MG63 (cell line): ENCODE measurements at places on chromosomes 2 and 18. TPM values are rescaled to one million over a fixed set of nuclear protein-coding genes. Genes with fewer than 3 reads are reported as not detected.

ABCG8 gene
- total RNA-seq = not detected in 2 replicates

GRCh38 chr2:179165356-179166000, 99.2 kb downstream of the SESTD1 start:
- no peak for DNase-seq

- no peak for DNase-seq
Observed at GRCh38 chr2:46268196-46268595, 29.0 kb upstream of the EPAS1 start.

DNA sequence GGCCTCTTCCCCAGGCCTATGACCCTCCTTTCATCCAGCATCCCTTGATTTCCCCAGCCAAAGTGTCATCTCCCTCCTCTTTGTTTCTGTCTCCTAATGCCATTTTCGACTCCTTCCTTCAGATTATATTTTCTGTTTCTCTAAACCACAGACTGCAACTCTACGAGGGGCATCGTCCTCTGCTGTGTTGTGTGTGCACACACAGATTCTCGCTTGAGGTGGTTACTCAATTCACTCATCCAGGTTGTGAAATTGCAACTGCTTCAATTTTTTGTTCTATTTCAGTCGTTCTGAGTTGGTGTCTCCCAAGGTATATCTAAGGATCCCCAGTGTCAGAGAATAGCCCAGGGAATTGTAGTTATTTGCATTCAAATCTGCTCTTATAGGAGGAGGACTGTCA, 113.5 kb upstream of the NDUFV2 start:
- no peak for DNase-seq

- peak; percentile 19 for DNase-seq
Observed at GRCh38 chr2:6372317-6372901, 493.3 kb downstream of the CMPK2 start.

DNA sequence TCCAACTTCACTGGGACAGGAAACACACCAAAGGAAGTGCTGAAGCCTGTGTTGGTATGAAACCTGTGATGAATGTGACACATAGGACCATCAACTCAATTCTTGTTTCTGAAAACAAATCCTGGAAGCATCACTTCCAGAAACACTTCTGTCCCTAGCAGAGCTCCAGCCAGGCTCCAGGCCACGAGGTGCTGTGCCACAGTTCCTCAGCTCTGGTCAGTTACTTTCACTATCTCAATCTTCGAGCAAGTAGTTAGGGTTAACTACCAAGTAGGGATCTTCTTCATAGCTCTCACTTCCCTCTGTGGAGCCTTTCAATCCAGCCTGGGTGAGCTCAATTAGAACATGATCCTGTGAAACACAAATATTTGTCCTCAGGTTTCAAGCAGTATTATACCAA, 3.6 kb upstream of the LCT start:
- DNase-seq = no peak

HMSD gene
- not detected in 2 replicates for total RNA-seq

DNA sequence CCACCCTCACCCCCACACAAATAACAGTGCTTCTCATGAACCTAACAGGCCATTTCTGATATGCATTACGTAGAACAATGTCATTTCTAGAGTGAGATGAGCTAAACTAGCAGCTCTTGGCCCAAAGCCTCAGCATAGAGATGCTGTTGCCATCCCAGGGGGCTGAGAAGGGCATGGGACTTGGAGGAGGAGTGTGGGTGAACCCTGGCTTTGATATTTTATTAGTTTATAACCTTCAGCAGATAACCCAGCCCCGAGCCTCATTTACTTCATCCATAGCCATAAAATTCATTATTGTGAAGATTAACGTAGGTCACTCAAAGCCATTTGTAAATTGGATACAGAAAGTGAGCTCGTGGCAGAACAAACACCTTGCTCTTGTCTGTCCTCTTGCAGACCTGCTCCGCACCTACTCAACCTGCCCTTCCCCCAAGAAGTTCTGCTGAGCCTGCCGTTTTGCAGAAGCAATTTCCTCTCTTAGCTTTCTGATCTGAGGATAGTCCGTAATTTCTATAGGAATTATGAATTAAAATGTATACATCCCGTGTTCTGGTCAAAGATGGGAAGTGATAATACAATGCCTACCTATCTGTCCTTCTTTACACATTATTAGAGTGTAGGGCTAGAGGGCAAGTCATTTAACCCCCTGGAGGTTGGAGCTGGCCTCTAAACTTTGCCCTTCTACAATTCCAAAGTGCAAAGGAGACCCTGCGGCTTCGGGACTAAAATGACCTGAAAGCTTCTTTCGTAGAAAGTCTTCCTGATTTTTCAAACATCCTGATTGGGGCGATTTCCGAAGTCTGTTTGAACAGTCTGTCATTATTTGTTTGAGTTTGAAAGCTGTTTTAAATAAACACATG, 187.4 kb downstream of the BCL2 start:
- DNase-seq = no peak

DNA sequence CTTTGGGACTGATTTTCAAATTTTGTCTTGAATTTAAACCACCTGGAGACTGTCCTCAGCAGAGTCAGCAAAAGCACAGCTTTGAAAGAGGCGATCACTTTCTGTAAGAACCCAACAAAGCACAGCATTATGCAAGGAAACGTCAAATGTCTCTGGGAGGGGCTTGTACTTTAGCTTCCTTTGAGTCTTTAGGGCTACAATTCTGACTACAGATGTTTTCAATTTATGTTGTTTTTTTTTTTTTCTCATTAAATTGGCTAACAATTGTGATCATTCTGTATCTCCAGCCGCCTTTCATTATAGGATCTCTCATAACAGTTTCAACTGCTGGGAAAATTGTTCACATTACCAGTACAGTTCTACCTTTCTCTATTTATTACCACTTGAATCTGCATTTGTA, 48.3 kb downstream of the COL3A1 start:
- no peak for DNase-seq

- no peak for DNase-seq
Observed at GRCh38 chr2:184336688-184337087, 261.6 kb upstream of the ZNF804A start.

DNA sequence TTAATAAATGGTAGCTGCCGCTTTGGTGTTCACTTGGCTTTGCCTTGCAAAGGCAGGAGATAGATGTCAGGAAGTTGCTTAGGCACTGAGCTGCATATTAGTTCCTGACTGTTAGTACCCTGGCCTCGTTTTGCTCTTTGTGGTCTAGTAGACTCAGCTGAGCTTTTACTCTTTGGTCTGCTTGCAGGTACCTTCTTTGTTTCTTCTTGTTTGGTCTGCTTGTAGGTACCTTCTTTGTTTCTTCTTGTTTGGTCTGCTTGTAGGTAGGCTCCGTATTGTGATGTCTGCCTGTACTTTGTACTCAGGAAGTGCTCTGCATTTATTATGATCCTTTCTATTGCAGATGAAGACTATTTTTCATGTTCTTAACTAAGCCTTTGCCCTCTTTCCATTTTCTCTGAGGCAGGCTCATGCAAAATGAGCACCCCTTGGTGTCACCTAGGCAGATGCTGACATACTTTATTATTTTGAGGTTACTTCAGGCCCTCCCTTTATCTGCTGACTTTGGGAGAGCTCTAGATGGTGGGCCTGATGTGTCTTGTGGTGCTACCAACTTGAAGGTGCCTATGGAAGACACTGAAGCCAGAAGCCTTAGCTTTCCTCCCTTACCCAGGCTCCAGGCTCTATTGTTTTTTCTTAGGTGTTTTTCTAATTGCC, 6.0 kb downstream of the RPIA start:
- DNase-seq = no peak

GRCh38 chr2:237228281-237228625, 142.6 kb downstream of the COPS8 start:
- no peak for DNase-seq

YWHAQ gene
- total RNA-seq = 598 and 683 TPM in 2 replicates

DNA sequence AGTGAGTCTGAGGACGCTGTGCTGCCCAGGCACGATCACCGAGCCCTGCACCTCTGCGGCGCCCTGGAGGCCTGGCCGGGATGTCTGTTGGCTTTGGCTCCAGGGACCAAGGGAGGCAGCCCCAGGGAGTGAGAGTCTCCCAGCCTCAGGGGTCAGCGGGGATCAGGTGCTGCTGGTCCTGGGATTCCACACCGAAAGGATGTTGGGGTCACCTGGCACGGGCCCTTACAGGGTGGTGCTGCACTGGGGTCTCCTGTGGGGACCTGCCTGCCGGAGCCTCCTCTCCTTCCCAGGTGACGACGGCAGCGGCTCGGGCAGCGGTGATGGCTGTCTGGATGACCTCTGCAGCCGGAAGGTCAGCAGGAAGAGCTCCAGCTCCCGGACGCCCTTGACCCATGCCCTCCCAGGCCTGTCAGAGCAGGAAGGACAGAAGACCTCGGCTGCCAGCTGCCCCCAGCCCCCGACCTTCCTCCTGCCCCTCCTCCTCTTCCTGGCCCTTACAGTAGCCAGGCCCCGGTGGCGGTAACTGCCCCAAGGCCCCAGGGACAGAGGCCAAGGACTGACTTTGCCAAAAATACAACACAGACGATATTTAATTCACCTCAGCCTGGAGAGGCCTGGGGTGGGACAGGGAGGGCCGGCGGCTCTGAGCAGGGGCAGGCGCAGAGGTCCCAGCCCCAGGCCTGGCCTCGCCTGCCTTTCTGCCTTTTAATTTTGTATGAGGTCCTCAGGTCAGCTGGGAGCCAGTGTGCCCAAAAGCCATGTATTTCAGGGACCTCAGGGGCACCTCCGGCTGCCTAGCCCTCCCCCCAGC, 30.5 kb downstream of the GPC1 start:
- no peak for DNase-seq

- DNase-seq = peak; percentile 3
Observed at GRCh38 chr2:195779491-195779890, 122.5 kb downstream of the SLC39A10 start.

KIF5C gene
- total RNA-seq = 0.13 and 0.96 TPM in 2 replicates

DNA sequence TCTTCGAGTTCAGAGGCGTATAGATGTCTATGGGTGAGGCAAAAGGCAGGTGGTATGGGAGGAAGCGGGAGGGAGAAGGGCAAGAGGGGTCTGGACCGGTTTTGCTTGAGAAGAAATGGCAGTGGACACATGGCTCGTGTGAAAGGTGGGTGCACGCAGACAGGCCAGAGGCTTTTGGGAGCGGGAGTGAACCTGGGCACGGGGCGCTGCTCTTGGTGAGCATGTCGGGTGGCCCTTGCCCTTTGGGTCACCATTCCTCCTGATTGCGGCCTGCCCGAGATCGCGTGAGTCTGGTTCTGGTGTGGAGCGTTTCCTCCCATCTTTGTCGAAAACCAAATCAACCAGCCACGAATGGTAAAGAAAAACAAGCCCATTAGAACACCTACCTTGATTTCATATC, 12.6 kb downstream of the LDLRAD4 start:
- no peak for DNase-seq

HRH4 gene
- total RNA-seq = 0.16 TPM in 1 of 2 replicates, not detected in the other

- no peak for DNase-seq
Observed at GRCh38 chr2:118006326-118006725, 7.5 kb downstream of the CCDC93 start.

SUMO1 gene
- 210 and 404 TPM in 2 replicates for total RNA-seq

NAT8 gene
- total RNA-seq = not detected in 2 replicates

DNA sequence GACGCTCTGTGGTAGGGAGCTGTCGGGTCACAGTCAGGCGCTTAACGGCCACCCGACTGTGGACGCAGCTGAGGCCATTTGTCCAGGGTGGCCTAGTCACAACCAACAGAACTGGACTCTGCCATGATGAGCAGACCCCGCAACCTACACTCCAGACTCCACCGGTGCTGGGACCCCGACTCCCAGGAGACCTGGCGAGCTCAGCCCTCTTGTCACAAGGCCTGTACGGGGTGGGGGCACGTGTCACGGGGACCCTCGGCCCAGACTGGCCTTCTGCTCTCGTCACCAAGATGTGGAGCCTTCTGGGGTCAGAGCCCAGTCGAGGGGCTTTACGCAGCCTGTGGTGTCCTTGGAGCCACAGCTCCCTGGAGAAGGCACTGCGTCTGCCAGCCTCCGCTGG, 22.5 kb downstream of the NFATC1 start:
- no peak for DNase-seq

GRCh38 chr2:119755906-119756305, 3.8 kb upstream of the PTPN4 start:
- no peak for DNase-seq

GRCh38 chr18:72225958-72226357, 318.2 kb downstream of the CBLN2 start:
- no peak for DNase-seq

DNA sequence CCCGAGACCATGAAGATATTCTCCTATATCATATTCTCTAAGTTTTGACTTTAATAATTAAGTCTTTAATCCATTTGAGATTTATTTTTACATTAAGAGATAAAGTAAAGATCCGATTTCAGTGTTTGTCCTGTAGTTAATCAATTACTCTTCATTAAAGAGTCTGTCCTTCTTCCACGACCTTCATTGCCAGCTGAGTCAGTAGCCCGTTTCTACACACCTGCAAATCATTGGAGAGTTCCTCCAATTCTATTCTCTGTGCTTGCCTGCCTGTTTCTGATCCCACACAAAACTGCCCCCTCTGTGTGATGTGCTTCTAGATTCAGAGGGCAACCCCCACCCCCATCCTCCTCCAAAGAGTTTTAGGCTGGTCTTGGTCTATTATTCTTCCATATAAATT, 119.2 kb downstream of the KCNF1 start:
- DNase-seq = no peak

- DNase-seq = no peak
Observed at GRCh38 chr2:105118960-105119359, 81.1 kb downstream of the MRPS9 start.

- DNase-seq = no peak
Observed at GRCh38 chr2:5484868-5485267, 207.3 kb upstream of the SOX11 start.

SNORC gene
- total RNA-seq = 1.1 and 4.1 TPM in 2 replicates

DNA sequence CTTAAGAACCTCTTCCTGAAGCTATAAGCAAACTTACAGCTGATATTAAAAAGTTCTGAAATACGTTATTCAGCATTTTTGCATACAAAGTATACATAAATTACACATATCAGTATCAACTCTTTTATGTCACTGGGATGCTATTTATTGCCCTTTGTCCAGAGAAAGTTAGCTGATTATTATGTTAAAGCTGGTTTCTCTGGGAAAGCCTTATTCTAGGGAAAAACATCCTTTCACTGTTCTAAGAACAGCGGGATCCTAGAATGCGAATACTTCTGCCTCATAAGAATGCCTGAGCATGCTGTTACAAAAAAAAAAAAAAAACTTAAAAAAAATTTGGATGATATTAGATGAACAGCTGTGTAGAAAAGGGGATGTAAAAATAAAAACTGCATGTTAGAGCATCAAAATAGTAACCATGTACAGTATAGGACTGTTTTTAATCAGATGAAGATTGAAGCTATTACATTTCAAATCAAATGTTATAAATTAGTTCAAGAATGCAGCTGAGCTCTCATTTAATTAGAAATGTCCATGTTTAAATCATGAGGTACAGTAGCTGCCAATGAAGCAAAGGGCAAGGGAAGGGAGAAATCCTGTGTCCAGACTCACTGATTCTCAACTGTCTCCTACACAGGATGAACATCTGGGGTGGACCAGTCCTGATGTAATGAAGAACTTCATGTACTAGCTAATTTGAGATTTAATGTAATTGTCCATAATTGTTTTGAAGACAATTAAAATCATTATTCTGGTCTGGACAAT, 8.2 kb downstream of the FTCDNL1 start:
- no peak for DNase-seq
